ENCODE measurements at places on chromosomes 7 and 10.

DNA sequence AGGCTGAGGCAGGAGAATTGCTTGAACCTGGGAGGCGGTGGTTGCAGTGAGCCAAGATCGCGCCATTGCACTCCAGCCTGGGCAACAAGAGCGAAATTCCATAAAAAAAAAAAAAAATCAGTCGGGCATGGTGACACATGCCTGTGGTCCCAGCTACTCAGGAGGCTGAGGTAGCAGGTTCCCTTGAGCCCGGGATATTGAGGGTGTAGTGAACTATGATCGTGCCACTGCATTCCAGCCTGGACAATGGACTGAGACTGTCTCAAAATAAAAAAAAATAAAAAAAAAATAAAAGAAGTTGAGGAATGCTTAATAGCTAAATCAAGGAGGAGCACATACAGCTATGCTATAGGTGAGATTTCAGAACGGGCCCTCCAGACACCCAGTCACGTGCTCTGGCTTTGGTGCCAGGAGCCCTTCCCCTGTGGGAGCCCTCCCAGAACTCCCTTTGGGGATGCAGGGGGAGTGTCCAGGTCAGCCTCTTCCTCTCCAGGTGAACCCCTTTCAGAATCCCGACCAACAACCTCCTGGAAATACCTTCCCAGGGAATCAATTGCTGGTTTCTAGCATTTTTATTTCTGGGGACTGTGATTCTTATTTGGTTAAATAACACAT is 42.9 kb upstream of the CTBP2 start:
- DNase-seq = no peak

DNA sequence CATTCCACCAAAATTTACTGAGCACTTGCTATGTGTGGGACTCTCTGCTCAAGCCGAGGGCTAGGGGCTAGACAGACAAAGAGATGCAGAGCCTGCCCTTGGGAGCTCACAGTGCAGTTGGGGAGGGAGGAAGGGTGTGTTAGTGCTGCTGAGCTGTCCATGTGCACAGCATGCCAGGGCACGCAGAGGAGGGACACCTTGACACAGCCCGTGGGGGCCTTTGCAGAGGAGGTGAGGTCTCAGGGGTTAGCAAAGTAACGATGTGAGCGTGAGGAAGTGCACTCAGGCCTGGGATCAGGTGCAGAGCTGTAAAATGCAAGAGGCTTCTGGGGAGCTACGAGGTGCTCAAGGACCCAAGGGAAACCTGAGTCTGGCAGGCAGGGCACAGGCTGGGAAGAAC is 16.3 kb downstream of the PRKCQ start:
- DNase-seq = peak; percentile 8

DNA sequence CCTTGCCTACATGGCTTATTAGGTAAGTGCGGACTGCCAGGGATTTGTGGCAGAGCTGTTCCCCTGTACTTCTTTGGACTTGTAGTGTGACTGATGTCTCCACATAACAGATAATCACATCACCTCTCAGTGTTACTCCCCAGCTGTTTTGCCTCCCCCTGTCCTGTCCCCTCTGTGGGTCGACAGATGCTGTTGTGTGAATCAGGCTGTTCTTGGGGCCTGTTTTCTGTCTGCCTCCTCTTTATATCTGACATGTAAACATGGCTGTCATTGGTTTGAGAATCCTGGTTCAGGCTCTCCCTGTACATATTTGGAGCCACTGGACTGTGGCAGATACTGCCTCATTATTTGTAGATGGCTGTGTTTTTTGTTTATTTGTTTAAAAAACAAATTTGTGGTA is 22.7 kb downstream of the CCNY start:
- DNase-seq = no peak

GRCh38 chr10:69749178-69750010 is 52.3 kb upstream of the COL13A1 start:
- DNase-seq = no peak

- no peak for DNase-seq
Measured at GRCh38 chr7:30173058-30173897, 38.5 kb downstream of the MTURN start.

DNA sequence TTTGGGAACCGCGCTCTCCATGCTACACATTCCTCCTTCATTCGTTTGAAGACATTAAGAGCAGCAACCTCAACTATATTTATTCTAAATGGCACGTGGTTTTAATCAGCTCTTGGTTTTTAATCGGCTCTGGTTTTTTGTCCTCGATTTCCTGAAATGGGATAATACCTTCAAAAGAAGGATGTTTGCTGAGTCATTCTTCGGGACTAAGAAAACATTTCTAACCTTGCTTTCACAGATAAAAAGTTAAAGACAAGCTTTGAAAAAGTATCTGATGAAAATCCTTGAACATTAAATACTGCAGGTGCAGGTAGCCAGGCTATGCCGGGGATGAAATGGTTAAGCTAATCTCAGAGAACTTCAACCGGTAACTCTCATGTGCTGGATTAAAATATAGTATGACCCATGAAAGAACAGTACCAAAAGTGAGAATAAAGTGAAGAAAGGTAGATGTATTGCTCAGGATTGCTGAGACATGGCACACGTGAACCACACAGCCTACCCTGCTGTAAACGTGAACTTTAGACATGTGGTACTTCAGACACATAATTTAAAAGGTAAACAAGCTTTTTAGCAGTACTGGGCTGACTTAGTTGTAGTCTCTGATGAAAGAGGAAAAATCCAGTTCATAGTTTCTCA is 89.1 kb downstream of the PTPRN2 start:
- DNase-seq = no peak

- DNase-seq = no peak
Measured at GRCh38 chr10:69684981-69685353, 54.9 kb downstream of the FAM241B start.

- DNase-seq = no peak
Measured at GRCh38 chr10:6763423-6763822, 183.3 kb upstream of the PRKCQ start.

DNA sequence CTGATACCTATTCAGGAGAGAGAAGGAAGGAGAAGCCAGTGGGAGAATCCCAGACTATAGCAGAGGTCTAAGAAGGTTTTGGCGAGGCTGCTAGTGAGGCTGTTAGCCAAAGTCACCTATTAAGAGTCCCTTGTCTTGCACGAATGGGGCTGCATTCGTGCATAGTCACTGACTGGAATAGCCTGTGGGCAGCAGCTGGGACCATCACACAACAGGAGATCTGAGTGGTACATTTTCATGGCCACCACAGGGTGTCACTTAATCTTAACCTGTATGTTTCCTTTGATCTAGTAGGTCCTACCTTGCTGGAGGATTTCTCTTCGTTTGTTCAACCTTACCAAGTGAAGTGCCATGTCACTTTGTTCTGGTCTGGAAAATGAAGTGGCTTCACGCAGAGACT is 319.9 kb downstream of the BMPER start:
- DNase-seq = no peak

GRCh38 chr7:65477326-65477725 is 103.7 kb downstream of the ZNF92 start:
- DNase-seq = no peak

DNA sequence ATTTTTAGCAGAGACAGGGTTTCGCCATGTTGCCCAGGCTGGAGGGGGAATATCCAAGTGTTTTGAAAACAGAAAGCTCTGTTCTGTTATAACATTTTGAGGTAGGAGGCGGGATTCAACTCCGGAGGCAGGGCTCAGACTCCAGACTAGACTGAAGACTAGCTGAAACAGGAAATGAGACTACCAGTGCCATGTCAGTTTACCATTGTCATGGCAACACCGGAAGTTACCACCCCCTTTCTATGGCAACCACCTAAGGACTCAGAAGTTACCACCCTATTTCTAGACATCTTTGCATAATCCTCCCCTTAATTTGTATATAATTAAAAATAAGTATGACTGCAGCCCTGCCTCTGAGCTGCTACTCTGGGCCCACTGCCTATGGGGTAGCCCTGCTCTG is 1069.1 kb upstream of the AUTS2 start:
- DNase-seq = no peak

DNA sequence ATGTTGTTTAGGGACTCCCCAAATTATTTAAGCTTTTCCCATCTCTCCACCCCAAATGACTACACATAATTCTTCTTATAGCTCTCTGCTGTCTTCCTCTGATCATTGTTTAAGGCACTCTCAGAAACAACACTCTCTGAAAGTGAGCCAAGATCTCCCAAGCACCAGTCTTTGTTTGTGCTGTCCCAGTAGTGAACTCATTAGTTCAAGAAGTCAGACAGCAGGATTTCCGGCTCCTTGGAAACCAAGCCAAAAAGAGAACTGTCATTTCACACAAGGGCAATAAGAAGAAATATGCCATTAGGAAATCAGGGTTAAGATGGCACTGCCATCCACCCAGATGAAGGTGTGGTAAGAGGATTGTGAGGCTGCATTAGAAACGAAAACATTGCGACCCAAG is 83.1 kb downstream of the FZD1 start:
- DNase-seq = no peak

DNA sequence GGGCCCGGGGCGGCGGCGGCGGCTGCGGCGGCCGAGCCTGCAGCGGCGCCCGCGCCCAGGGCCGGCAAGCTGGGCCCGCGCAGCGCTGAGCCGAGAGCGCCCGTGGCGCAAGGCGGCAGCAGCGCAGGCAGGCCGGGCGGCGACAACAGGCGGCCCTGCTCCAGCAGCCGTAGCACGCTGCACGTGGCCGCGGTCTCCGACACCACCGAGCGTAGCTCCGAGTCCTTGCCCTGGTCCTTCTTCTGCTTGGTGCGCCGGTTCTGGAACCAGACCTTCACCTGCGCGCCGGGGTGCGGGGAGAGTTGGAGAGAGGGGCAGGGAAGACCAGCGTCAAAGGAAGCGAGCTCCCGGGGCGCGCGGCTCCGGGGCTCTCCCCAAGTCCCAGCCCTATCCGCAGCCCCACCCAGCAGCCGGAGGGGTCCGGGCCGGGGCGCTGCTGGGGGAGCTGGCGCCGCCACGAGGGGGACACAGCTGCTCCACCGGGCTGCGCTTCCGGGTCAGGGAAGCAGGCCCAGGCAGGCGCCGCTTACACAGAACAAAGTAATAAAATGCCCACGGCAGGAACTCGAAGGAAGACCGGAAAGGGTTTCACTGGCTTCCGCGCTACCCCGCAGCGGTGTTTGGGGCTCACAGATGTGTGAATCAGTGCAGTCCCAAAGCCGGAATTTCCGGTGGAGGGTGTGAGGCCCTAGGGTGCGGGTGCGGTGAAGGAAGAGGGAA is 3.6 kb downstream of the VAX1 start:
- peak; percentile 14 for DNase-seq

GRCh38 chr10:30207485-30208052 is 141.5 kb downstream of the MTPAP start:
- no peak for DNase-seq

- DNase-seq = peak; percentile 77
Measured at GRCh38 chr10:74078037-74078436, 72.6 kb downstream of the AP3M1 start.

- DNase-seq = no peak
Measured at GRCh38 chr10:131022369-131022768, 289.2 kb downstream of the TCERG1L start.

DNA sequence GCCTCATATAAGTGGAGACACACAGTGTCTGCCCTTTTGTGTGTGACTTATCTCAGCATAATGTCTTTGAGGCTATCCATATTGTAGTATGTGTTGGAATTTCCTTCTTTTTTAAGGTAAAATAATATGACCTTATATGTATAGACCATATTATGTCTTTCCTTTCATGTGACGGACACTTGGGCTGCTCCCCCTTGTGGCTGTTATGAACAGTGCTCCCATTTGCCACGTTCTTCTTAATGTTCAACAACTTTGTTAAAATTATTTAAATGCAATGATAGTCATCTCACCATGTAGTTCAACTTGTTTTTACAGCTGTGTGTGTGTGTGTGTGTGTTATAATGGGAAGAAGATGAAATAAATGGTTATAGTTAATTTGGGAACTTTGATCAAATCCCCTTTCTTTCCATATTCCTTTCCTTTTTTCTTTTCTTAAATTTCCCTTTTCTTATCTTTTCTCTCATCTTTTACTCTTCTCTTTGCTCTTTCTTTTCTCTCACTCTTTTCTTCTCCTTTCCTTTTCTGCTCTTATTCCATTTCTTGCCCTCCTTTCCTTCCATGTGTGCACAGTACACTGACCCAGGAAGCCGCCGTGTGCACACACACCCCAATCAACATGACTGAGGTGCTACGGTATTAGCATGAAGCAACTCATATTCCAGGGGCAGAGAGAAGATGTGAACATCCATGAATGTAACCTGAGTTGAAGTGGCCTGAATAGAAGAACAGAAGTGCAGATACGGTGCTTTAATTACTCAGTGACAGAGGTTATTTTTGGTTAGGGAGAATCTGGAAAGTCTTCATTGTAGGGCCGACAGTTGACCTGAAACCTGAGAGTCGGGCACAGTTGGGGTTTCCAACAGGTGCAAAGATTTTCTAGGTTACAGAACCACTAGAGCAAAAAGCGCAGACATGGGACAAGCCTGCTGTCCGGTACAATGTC is 596.6 kb downstream of the SDK1 start:
- peak; percentile 30 for DNase-seq

GRCh38 chr10:101560298-101561067 is 27.6 kb downstream of the POLL start:
- no peak for DNase-seq

DNA sequence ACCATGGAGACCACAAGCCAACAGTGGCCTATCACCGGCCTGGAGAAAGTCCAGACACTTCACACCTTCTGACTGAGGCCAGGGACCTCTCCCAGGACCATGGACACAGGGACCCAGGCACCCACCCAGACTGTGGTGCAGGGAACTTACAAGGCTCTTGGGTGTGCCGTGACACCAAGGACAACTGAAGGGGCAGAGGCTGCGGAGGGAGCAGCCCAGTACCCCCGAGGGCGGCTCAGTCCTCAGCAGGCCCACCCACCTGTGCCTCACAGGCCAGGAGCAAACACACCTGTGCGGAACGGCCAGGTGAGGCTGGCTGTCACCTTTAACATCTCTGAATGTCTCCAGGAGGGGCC is 182.3 kb downstream of the MAD1L1 start:
- no peak for DNase-seq

DNA sequence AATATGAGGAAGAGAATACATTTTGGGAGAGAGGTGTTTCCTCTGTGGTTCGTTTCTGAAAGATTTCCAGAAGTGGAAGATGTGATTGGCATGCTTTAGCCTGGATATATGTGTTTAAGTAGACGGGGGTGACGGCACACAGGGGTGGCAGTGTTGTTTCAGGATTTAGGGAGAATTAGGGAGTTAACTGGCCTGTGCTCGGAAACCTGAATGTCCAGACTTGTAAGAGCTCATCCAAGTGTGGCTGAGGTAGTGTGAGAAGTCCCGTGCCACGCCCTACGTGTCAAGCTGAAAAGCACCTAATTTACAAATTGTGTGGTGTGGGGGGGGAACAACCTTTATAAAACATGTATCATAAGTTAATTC is 1.1 kb downstream of the RALA start:
- no peak for DNase-seq

GRCh38 chr7:95531605-95532219 is 46.0 kb downstream of the ASB4 start:
- no peak for DNase-seq

DNA sequence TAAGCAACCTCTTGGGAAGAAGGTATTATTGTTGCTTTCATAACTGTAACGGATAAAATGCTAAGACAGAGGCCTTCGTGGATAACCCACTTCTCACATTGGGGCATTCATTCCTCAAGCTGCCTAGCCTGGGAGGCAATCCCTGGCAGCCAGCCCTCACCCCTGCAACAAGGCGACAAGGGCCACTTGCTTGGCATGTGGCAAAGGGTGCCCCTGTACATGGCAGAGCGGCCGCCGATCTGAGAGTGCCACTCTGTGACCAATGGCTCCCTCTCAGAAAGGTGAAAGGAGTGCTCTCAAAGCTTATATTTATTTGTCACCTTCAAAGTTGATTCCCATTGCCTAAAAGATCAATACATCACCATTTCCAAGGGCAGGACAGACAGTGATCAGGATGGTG is 31.9 kb downstream of the EBF3 start:
- DNase-seq = no peak

GRCh38 chr7:155483868-155484325 is 26.0 kb downstream of the EN2 start:
- DNase-seq = no peak
